ENCODE measurements at places on chromosomes 3 and 15.

DNA sequence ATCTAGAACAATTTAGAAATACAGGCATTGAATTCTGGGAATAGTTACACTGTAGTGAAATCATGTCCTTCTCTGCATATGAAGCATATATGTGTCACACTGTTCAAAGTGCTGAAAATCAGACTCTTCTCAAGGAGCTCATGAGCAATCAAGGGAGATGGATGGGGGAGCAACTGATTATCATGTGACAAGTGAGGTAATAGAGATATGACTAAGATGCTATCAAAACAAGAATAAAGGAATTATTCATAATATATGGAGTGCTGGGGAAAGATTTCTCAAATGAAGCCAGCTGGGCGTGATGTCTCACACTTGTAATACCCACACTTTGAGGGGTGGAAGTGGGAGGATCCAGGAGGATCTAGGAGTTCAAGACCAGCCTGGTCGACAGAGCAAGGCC lies 74.9 kb upstream of the CHRNB4 start:
- no peak for DNase-seq

- DNase-seq = no peak
Measured at GRCh38 chr15:60392601-60392985, 5.2 kb downstream of the ANXA2 start.

- no peak for DNase-seq
Measured at GRCh38 chr15:53835309-53835708, 75.8 kb upstream of the WDR72 start.

DNA sequence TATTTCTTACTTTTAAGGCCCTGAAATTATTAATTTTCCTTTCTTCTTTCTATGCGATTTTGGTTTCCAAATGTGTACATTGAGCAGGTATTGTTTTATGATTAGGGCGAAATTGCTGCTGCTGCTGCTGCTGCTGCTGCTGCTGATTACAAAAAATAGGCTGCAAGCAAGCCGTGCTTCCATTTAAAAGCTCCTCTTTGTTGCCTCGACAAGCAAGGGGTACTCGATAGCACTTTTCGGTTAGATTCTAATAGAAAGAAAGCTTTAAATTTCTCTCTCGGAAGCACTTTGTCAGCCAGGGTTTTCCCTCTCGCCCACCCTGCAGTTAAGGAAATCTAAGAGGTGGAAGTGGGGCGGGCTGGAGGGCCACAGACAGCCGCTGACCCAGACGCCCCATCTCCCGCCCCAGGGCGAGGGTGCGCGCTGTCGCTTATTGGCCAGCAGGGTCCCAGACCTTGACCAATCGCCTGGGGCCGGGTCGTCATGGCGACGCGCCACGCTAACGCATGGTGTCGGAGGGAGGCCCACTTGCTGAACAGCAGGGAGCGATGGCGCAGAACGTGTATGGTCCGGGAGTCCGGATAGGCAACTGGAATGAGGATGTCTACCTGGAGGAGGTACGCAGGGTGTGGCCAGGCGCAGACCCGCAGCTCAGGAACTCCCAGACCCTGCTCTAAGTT lies at the start of gene CFAP161:
CFAP161 (plus strand) TSS at position 489 of the 680 bp plus-strand sequence; CDS start at position 549, 60 bp downstream.
- no peak for DNase-seq

DNA sequence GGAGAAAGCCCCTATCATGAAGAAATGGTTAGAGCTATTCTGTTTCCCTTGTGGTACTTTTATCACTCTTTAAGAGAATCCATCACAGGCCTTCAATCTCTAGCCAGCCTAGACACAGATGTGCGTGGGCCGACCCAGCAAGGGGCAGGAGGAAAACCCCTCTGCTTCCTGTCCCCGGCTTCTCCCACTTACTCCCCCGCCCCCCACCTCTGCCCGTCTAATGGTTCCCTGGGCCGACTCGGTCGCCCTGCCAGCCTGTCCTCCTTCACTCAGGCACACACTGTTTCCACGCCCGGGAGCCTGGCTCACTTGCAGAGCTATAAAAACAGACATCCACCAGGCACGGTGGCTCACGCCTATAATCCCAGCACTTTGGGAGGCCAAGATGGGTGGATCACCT lies 58.3 kb upstream of the TFRC start:
- DNase-seq = no peak

GRCh38 chr3:14606669-14607339 lies 44.8 kb upstream of the CCDC174 start:
- no peak for DNase-seq

All from esophagus squamous epithelium (tissue), 5 donors.